ENCODE measurements at places on chromosomes 3 and 15.

GRCh38 chr3:133895208-133896001 lies at the start of gene RAB6B:
Gene RAB6B, minus strand, starts transcription at chr3:133895882. Its CDS starts 416 bp downstream, at chr3:133895466.
- no peak for DNase-seq

DNA sequence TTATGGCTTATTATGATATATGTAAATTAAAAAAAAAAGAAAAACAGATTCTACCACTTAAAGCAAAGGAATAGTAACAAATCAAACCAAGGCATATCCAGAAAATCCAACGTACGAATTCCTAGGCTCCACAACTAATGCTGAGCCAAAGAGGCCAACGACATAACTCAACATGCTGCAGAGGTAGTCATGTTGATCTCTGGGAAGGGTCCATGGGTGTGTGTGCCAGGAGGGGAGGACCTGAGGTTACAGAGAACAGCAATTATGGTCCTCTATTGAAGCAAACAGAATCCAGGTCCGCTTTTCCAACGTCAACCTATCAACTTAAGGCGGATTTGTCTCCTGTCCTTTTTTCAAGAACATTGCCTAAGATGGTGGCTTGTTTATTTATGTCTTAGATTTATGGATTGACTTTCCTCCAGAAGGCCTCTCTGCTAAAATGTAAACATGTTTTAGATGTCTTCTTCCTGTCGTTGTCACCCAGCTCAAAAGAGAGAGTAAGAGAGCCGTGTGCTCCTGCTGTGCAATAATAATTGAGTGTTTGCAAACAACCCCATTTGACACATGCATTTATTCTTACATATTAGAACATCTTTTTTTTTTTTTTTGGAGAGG lies 20.4 kb downstream of the NANOGP8 start:
- no peak for DNase-seq

DNA sequence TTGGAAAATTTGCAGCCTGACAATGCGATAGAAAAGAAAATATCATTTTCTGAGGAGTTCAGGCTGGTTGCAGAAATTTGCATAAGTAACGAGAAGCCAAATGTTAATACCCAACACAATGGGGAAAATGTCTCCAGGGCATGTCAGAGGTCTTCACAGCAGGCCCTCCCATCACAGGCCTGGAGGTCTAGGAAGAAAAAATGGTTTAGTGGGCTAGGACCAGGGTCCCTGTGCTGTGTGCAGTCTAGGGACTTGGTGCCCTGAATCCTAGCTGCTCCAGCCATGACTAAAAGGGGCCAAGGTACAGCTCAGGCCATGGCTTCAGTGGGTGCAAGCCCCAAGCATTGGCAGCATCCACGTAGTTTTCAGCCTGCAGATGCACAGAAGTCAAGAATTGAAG lies 14.5 kb upstream of the AP4E1 start:
- DNase-seq: no peak

DNA sequence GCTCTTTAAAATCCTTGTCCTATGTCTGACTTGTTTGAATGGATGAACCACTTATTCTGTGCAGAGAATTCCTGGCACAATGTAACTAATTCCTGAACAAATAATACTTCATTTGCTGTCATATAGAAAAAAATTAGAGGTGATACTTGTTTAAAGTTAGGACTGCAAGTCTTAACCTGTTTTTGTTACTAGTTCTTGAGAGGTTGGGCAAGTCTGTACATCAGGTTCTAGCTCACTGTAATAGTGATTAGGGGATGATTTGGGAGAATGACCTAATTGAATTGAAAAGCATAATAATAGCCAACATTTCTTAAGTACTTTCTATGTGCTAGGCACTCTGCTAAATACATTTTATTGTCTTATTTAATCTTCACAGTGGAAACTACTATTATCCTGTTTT lies 49.3 kb downstream of the GMPS start:
- DNase-seq: no peak

DNA sequence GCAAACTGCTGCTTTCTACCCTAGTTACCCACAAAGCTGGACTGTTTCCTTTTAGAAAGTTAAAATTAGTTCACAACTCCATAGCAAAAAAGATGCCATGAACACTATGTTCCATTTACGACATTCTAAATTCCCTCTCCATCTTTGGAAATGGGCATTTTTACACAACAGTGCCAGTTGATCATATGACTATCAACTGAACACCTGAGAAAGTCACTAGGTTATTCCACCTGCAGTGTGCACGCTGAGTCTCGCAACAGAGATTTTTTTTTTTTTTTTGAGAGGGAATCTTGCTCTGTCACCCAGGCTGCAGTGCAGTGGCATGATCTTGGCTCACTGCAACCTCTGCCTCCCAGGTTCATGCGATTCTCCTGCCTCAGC lies 120.3 kb downstream of the SNRK start:
- DNase-seq: no peak

DNA sequence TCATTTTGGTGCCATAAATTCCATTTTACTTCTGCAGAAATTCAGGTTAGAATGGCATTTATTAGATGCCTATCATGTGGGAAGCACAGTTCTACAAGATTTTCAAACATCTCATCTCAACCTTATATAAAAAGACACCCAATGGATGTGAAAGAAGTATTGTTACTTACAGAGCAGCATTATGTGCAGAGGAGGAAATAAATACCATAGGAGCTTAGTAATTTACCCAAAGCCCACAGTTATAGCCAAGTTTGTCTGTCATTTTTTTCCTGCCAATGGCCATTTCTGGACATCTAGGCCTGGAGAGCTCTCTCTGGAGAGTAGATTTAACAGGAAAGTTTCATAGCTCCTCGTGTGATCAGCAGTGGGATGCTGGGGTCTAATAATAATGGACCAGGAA lies 659.4 kb upstream of the NAALADL2 start:
- no peak for DNase-seq

DNA sequence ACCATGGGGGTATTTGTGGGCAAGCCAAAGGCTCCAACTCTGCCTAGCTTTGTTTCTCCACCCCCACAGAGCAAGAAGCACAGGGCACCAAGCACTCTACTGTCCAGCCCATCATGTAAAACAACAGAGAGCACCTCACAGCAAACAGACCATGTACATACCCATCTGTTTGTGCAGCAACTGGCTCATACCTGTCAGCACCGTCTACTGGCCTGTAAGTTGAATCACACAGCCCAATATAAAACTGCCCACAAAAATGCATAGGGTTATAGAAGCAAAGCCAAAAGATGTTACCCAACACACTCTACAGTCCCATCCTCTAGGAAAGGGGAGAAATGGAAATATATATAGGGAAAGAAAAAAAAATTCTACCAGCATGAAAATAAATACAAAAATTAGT lies 139.7 kb upstream of the CPNE4 start:
- no peak for DNase-seq

GRCh38 chr3:178676942-178677790 lies 140.9 kb downstream of the KCNMB2 start:
- no peak for DNase-seq

DNA sequence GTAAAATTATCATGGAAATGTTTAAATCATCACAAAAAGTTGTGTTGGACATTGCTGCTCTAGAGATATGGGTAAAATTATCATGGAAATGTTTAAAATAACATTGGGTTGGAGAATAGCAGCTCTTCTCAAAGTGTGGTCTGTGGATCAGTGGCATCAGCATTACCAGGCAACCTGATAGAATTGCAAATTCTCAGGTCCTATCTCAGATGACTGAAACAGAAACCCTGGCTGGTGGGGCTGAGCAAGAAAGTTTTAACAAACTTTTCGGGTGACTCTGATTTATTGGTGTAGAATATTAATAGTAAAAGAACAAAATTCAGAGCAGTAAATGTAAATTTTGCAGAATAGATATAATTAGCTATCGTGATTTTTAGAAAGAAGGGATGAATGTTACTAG lies 28.9 kb downstream of the NXPE3 start:
- DNase-seq: no peak

DNA sequence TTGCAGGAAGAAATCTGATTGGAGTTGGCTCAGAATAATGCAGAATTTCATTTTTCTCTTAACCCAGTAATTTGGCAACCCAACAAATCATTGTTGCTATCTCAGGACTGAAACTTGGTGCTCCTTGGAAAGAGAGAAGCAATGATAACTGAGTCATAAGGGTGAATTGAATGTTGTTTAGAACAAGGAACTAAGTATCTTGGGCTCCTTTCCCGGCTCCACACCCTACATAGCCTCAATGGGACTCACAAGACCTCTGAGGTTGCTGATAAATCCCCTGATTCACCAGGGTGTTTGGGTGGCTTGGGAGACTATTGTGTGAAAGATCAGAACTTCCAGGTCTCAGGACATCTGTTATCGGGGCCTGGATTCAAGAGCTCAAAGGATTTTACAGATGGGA lies 7.8 kb upstream of the RAB8B start:
- DNase-seq: no peak

- no peak for DNase-seq
Measured at GRCh38 chr3:106725566-106725965, 651.7 kb upstream of the CCDC54 start.

- no peak for DNase-seq
Measured at GRCh38 chr3:56422316-56422715, 46.0 kb downstream of the ERC2 start.

DNA sequence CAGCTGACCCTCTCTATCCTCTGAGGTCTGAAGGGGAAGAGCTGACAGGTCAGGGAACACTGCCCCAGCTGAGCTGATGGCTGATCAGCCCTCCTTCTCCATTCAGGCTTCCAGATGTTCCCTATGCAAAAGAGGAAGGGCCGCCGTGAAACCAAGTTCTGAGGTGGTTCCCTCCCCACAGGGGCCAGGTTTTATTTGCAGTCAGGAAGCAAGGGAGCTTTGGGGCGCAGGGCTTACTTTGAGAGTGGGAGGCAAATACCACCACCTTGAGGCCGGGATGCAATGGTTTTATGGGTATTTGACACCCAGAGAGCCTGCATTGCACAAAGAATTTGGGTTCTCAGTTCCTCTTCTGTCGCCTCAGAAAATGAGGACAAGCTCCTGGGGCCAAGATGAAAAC lies 186.9 kb downstream of the ARRDC4 start:
- DNase-seq: no peak

DNA sequence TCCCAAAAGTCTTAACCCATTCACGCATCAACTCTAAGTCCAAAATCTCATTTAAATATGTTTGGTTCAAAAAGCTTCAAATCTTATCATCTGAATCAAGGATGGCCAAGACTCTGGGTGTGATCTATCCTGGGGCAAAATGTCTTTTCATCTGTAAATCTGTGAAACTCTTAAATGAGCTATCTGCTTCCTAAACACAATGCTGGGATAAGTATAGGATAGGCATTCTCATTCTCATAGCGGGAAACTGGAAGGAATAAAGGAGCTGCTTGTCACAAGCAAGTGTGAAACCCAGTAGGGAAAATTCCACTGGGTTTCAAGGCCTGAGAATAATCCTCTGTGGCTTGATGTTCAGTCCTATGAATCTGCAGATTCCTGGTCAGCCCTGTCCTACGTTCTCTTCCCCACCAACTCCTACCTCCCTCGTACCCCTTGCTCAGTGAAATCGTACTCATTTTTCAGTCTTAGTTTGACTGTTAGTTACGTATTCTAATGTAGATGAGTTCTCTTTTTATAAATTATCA lies 156.7 kb downstream of the EPHA3 start:
- DNase-seq: no peak

DNA sequence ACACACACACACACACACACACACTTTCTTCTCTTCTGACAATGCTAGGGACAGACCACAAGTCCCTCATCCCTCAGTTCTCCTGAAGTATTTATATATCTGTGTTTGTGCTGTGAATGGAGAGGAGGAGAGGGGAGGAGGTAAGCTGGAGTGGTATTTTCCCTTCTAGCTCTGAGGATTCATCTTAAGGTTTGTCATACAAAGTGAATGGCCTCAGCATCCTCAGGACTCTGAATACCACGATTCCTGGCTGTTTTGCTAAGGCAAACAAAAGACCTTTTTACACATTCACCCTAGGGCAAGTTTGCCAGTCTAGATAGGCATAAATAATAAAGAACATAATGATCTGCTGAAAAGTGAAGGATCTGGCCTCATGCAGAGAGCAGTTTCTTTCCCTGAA lies 65.7 kb upstream of the CHMP2B start:
- no peak for DNase-seq

- no peak for DNase-seq
Measured at GRCh38 chr3:188343894-188344293, 189.9 kb downstream of the LPP start.

DNA sequence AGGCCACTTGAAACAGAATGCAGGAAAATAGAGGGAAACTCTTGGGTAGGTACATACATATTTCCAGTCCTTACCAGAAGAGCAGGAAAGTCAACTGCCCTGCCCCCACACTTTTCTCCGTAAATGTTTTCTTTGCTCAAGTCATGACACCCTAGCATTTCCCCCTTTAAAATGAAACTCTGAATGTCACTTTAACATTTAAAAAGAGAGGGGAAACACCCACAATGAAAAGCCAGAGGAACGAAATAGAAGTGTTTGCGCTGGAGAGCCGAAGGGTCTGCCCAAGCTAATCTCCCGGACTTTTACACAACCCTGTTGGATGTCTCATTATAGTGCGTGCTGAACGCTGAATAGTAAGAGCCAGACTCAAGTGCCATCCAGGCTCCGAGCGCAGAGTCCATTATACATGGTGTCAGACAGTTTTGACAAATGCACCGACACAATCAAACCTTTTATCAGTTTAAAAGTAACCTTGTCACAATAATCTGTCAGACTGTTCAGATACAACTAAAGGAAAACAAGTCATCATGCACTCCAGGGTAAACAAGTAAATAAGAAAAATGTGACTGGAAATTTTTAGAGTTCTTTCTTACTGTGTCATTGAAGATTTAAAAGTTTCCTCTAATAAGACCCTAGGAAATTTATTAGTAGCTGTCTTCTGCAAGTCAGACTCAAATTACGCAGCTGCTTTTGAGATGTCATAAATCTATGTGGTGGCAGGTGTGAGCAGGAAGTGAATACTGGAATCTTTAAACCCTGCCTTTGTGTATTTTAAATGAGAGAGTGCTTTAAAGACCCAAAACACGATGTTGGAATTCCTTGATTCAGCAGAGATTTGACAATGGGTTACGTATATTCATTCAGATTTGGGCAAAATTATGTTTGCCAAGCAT lies 159.8 kb downstream of the RBMS3 start:
- no peak for DNase-seq

GRCh38 chr3:76212679-76213078 lies 427.3 kb upstream of the ZNF717 start:
- DNase-seq: no peak

DNA sequence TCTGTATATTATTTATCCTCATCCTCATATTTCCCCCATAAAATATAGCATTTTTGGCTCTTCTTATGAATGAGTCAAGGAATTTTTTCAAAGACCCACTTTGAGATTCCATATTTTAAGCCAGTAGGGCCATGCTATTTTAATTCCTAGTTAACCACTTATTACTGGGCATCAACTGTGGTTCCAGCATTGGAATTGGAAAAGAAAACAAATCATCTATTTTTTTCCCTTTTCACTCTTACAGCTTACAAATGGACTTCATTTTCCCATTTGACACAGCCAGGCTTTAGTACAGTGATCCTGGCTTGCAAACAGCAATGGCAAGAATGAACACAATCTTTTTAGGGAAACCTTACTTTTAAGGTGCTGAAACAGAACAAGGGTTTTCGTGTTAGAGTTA lies 19.4 kb upstream of the PLCL2 start:
- no peak for DNase-seq

DNA sequence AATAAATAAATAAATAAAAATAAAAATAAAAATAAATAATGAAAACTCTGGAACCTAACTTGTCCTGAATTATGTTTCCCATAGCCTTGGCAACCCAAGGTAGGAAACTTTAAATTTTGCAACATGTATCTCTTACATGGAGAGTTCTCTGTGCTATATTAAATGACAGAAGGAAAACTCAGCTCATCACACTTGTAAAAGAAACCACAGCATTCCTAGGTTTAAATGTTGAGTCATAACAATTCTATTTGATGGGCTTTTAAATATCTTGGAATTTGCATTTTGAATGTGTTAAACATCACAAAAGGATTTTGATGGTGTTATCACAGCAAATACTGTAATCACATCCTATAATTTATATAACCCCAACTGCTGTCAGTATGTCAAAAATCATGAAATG lies 144.2 kb downstream of the LRTM1 start:
- DNase-seq: no peak

All from effector memory CD4-positive, alpha-beta T cell (primary cell).